ENCODE measurements at places on chromosomes 16 and 17. TPM values are rescaled to one million over a fixed set of nuclear protein-coding genes. Genes with fewer than 3 reads are reported as not detected.

DNA sequence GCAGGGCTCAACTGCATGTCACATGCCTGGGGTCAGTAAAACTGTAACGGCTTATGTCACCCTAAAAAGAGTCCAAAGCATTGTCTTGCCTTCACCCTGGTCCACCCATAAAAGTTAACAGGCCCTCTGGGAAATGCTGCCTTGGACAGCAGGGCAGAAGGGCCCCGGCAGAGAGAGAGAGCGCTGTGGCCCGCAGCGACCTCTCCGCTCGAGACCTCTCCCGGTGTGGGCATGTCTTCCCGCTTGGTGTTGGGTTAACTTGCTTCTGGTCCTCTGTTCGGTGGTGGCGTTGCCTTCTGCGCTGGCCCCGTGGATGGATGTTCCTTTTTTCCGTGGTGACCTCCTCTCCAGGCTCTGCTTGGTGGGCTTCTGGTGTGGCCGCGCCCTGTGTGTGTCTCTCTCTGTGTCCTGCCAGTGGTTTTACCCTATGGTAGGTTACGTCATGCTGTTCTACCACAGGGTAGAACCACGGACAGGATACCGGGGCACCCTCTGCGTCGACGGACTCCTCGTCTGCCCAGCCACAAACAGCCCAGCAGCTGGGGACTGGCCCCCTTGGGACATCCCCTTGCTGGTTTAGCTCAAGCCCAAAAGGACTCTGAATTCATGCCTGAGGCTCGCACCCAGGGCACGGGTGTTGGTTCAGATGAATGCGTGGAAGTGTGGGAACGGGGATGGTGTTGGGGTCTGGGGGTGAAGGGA is 18.3 kb upstream of the CLEC18A start:
- H3K27me3 ChIP-seq, result peaks cover 9% of the 10 kb centered on the region
- H3K36me3 ChIP-seq, result peaks cover 29% of the 10 kb centered on the region
- DNase-seq, result no peak
- no peaks in the 10 kb centered on the region for H3K4me1 ChIP-seq
- no peak overlapping the region for H3K27ac ChIP-seq

DNA sequence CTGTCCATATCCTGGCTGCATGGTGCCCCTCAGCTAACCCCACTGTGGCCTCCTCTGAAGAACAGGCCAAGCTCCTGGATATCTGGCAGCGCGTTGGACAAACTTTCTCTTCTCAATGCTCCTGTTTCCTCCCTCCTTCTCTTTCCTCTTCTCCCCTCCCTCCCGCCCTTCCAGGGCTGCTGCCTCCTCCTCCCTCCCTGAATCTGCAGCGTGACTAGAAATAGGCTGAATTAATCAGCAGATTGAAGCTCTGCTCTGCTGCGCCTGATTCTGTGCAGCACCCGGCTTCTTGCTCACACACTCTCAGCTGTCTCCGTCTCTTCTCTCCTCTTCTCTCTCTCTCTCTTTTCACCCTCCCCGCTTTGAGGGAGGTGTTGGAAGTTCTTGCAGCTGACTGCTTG is 19.8 kb downstream of the TMEM94 start:
- peak overlapping the region; percentile 72 for H3K4me3 ChIP-seq
- DNase-seq, result no peak
- H3K27ac ChIP-seq, result no peak overlapping the region
- H3K27me3 ChIP-seq, result no peaks in the 10 kb centered on the region
- peaks cover 40% of the 10 kb centered on the region for H3K4me1 ChIP-seq

DNA sequence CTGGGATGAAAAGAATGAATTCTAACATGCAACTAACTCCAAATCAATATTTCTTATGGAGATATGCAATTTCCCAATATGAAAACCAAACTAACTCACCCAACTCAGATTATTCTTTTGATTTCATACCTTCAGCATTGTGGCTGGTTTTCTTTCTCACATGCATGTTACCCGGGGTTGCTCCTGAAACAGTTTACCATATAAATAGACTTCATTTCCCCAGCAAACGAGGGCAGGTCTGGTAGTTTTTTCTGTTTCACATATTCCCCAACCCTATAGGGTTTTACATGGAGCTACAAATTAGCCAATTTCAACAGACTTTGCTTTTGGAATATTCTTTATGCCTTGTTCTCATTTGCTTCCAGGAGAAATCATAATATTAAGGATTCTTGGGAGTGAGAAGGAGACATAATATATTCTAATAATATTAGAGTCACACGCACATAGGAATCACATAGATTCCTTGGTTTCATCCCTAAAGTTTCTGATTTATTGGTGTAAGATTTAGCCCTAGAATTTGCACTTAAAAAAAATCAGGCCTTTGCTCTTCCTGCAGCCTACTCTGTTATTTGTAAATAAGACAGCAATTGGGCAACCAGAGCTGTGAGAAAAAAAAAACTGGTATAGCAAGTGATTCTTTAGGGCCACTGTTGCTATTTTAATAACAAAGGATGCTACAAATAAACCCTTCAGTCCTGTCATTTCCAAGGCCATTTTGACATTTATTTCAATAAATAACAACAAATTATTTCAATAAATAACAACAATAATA is 60.3 kb upstream of the FAM20A start:
- no peaks in the 10 kb centered on the region for H3K36me3 ChIP-seq
- DNase-seq, result no peak
- peaks cover 3% of the 10 kb centered on the region for H3K27me3 ChIP-seq
- H3K27ac ChIP-seq, result no peak overlapping the region
- H3K4me3 ChIP-seq, result no peak overlapping the region

DNA sequence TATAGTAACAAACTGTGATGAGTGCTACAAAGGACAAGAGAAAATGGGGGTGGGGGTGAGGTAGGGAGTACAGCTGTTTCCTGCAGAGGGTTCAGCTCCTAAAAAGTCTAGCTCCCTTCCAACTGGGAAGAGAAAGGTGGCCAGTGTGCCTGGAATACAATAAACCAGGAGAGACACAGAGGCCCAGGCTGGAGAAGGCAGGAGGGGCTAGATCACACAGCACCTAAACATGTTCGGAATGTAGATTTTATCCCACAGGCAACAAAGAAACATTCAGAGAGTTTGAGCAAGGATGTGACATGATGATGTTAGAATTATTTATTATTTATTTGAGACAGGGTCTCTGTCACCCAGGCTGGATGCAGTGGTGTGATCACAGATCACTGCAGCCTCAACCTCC is 10.2 kb downstream of the TEX2 start:
- peaks cover 3% of the 10 kb centered on the region for H3K36me3 ChIP-seq
- no peak for DNase-seq
- no peaks in the 10 kb centered on the region for H3K27me3 ChIP-seq
- H3K4me3 ChIP-seq, result no peak overlapping the region
- peak overlapping the region; percentile 52 for H3K27ac ChIP-seq

DNA sequence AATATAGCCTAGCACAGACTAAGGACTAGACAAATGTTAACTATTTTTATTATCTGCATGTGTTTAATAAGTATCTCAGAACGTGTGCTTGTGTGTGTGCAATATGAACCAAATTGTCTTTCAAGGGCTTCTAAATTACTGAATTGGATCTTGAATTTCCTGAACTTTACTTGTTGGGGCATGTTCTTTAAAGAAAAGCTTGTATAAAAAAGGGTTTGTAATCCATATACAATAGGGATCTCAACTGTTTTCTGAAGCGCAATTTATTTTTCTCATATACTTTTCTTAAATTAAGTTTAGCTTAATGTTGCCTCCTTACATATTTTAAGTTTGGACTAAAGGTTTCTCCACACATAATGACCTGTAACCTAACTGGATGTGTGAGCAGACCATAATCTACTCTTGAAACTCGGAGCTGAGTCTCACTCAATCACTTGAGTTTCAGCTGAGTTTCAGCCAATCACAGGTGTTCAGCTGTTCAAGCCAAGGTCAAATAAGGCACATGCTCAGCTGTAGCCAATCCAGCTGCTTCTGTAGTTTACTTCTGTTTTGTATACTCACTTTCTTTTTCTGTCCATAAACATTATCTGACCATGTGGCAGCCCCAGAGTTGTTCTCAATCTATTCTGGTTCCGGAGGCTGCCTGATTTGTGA is 72.3 kb downstream of the CDK5R1 start:
- no peaks in the 10 kb centered on the region for H3K4me1 ChIP-seq
- H3K27me3 ChIP-seq, result peaks cover 2% of the 10 kb centered on the region
- H3K36me3 ChIP-seq, result no peaks in the 10 kb centered on the region
- no peak overlapping the region for H3K27ac ChIP-seq

The TMC6 gene
- 292 TPM for total RNA-seq

The KRT12 gene
- not detected for total RNA-seq

The CDIPT gene
- total RNA-seq, result 85.0 TPM
